ENCODE measurements at places on chromosomes 4 and X.

DNA sequence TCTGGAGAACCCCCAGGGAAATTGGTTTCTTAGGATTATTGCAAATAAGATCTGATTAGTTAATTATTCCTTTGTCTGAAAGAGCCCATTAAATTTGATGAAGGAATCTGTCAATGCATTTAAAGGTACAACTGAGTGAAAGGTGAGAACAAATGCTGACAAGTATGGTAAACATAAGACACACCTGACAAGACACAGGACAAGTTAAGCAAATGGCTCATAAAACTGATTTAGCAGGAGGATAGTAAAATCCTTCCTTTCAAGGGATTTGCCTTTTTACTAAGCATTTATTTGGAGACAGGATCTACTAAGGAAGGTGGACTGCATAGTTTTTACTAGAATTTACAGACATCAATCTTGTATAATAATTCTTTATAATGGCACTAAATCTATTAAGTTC lies 553.9 kb downstream of the SPRY1 start:
- no peak for DNase-seq

DNA sequence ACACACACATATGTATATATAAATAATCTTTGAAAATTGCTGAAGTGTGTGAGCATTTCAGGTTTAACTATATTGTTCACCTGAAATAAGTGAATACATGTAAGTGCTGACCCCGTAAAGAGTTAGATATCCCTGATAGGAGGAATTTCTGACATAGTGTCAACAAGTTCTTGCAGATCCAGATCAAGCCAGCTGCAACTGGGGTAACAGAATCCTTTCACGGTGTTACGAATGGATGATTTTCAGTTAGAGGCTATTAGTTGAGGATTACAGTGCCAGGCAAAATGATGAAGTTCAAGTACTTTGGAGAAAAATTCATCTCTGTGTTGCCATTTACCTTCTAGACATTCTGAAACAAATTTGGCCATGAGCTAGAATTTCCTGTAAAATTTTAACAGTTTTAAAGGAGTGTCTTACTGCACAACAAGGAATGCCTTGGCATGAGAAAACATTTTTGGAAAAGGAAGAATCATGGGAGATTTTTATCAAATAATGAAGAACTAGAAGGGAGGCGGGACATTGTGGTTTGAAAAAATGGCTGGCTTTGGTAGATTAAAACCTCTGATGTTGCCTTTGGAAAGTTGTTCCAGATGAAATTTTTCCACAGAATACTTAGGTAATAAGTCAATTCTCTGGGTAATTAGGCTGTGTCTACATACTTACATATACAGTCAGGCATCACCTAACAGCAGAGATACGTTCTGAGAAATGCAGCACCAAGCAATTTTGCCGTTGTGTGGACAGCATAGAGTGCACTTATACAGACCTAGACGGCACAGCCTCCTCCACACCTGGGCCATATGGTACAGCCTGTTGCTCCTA lies 84.4 kb upstream of the FAT1 start:
- DNase-seq: no peak

GRCh38 chr4:23878246-23878891 lies 11.5 kb downstream of the PPARGC1A start:
- no peak for DNase-seq

DNA sequence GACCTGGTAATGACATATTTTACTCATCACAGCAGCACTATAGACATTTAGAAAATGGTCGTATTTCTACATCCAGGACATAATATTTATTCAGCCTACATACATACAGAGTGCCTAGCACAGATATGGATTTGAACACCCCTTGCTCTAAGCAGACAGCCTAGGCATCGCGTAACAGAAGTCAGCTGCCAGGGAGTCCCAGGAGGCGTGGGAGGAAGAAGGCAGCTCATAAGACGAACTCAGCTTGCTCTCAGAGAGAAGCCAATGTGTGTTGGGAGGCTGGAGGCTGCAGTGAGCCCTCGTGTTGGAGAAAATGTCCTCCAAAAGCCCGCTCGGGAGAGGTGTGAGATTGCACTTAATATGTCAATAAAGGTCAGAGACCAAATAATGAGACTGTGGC lies 131.6 kb downstream of the BCOR start:
- no peak for DNase-seq

DNA sequence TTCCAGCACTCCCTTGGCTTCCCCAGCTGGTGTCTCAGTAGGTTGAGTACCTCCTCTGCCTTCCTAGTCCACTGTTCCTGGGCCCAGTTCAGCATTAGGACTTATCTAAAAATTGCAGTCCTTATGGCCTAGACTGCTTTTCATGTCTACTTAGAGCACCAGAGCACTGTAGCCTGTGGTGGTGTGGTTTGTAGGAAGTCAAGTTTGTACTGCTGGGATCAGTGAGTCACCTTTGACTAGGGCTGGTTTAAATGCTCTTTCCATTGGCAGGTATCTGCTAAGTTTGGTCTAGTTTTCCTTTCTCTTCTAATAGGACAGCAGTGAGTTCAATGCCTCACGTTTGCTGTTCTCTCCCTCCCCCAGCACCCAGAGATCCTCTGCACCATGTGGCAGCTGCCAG lies 233.6 kb upstream of the WDFY3 start:
- no peak for DNase-seq

- DNase-seq: no peak
These were observed 57.0 kb upstream of the MAP9 start for GRCh38 chr4:155433636-155434360.

- no peak for DNase-seq
These were observed 8.3 kb downstream of the SHROOM2 start for GRCh38 chrX:9794495-9794894.

- DNase-seq: no peak
These were observed 1.8 kb downstream of the IRAK1 start for GRCh38 chrX:154017766-154018517.

All from iPS-NIHi11 (cell line).